Testis (tissue), 5 donors: ENCODE measurements at places on chromosomes 11 and 22.
A peak's percentile ranks its signal among the peaks of the same experiment; 100 is the strongest.

GRCh38 chr11:102187416-102188151 is 77.3 kb downstream of the YAP1 start:
- DNase-seq, result no peak

DNA sequence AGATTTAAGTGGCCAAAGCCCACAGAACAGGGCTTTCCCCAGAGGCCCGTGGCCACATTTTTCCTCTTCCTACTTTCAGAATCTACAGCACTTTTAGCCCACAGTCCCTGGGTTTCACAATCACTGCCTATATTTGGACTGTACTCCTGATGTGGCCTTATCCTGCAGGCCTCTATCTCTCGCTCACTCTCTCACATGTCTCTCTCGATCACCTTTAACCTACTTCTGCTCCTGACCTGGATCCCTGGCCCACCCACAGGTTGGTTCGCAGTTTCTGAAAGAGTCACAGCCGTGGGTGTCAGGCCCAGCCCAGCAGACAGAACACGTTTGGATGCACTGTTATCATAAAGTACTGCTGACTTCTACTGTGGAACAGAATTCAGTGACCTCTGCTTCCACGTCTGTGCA is 55.5 kb downstream of the LARGE1 start:
- peak; percentile 25 for DNase-seq

DNA sequence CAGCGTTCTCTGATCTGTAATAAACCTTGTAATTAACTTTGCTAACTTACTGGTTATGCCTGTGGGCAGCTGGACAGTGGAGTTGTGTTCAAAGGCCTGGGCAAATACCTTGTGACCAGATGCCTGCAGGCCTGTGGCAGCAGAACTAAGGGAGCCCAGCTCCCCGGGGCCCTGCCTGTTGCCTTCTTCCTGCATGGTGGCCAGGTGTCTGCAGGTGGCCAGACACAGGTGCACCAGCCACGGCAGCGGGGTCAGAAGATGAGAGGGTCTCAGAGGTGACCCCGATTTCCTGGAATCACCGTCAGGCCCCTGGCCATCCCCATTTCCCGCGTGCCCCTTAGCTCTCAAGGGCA is 127.2 kb downstream of the OSBP2 start:
- no peak for DNase-seq

GRCh38 chr11:7977232-7977917 is 9.8 kb upstream of the EIF3F start:
- no peak for DNase-seq

DNA sequence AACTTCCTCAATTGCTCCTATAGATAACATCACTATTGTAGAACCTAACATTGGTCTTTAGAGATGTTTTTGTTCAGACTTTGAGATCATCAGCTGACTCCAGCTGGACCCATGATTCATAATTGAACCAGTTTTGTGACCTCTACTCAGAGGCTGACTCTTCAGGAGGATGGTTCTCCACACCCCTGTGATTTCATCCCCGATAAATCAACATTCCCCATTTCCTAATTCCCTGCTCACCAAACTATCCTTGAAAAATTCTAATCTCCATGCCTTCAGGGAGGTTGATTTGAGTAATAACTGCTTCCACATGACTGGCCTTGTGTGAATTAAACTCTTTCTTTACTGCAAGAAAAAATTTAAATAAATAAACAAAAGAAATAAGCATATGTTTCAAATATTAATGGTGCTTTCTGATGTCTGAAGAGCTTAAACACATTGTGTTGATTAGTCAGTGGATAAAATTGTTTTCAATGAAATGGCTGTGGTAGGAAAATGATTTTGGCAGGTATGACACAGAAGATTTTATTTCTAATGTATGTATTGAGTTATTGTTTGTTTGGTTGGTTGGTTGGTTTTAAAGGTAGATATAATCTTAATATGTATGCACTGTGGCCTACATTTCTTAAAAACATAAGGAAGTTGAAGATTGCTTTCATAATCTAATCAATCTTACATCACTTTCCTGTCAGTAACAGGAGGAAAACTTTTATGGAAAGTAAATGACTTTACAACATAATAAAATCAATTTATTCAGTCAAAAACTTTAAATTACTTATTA is 427.9 kb upstream of the CCDC179 start:
- no peak for DNase-seq

DNA sequence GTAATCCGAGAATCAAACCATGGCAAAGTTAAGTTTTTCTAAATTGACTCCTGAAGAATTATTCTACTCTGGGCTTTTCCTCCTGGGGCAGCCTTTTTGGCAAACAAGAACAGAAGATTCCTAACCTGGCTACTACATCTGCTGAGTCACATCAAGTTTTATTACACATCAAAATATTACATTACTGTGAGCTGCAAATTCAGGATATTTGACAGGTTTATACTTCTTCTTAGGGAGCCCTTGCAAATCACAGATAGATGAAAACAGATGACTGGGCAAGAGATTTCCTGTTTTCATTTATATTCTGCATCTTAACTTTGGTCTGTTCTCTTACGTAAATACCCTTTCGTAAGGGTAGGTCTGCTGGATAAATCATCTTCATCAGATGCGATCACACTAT is 23.6 kb downstream of the XRRA1 start:
- no peak for DNase-seq

- DNase-seq, result no peak
Observed at GRCh38 chr11:35633827-35634423, 15.7 kb downstream of the FJX1 start.

DNA sequence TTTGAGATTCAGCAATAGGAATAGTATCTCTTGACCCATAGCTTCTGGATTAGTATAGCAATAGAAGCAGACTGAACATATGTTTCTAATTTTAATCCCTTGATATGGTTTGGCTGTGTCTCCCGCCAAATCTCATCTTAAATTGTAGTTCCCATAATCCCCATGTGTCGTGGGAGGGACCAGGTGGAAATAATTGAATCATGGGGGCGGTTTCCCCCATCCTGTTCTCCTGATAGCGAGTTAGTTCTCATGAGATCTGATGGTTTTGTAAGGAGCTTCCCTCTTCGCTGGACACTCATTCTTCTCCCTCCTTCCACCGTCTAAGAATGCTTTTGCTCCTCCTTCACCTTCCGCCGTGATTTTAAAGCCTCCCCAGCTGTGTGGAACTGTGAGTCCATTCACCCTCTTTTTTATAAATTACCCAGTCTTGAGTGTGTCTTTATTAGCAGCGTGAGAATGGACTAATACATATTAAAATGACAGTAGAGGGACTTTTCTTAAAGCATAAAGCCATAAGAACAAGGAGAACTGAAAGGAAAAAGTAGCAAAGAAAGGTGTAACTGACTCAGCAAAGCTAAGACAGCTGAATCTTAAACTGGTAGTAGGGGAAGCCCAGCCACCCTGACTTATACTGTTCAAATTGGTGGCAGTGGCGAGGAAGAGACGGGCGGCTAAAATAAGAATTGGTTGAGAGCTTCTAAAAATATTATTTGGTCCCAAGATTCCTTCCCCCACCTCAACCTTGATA is 20.3 kb upstream of the SLN start:
- no peak for DNase-seq

GRCh38 chr11:64849598-64850356 is 5.3 kb upstream of the CDC42BPG start:
- no peak for DNase-seq

DNA sequence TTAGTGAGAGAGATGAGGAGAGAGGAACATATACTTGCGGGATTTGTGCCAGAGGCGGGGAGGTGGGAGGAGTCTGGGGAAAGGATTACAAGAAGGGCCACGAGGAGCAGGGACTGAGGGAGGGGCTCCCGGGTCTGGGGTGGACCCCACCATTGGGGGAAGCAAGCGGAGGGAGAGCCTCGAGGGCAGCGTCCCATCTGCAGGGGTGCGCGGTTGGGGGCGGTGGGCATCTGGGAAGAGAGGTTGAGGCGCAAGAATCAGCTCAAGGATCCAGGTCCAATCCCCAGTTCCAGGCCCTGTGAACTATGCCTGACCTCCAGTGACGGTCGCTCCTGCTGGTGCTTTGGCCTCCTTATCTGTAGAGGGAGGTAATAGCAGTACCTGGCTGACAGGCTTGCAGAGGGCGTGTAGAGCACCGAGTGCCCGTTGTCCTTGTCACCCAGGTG is 38.0 kb downstream of the ADAMTS15 start:
- DNase-seq, result no peak

- no peak for DNase-seq
Observed at GRCh38 chr11:113202431-113202830, 112.0 kb upstream of the TTC12 start.

GRCh38 chr11:93512949-93513667 is 30.1 kb downstream of the SMCO4 start:
- DNase-seq, result no peak

DNA sequence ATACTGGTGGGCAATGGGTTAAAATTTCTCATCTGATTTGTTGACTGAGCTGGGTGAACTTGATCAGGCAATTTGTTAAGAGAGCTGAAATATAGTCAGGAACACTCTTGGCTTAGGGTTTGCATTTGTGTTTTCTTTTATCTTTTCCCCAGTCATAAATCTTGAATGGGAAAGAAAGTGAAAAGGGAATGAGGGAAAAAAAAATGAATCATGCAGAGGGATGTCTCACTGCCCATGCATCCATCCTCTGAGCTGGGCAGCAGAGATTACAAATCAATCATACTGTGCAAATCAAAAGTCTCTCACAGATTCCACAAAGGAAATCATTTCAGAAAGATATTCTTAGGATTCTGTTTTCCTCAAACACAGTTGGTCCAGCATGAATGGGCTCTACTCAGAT is 174.2 kb upstream of the MPPED2 start:
- no peak for DNase-seq

DNA sequence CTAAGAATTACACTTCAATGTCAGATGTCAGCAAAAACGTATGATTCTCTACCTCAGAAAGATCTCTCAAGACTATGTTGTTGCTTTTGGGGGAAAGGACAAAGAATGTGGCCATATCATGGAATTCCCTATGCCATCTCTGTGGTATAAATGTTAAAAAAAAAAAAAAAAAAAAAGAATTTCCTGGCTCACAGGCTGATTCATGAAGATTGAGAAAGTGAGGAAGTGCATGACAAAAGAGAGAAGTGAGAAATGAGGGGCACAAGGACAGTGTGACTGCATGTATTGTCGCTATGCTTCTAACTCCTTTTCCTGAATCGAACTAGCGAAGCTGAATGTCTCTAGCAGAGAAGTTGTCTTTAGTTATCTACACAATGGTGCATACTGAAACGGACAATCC is 80.6 kb upstream of the CARD18 start:
- no peak for DNase-seq

DNA sequence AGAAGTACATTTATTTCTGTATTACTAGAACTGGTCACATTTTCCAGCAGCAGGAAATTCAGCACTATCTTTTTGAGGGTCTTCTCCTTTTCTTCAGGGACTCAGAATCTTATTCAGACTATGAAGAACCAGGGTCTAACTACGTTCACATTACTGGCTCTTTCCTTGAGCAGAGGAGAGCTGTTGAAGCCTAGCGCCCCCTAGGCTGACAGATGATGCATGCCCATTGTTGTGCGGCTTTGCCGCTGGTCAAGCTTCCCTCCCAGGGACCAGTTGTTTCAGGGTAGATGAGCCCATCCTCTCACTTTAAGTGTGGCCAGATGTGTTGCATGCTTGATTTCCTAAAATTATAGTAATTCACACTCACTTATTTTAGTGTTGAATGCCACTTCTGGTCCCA is 168.2 kb upstream of the PDGFD start:
- DNase-seq, result peak; percentile 64

- DNase-seq, result no peak
Observed at GRCh38 chr11:68044898-68045351, 6.1 kb downstream of the TCIRG1 start.

DNA sequence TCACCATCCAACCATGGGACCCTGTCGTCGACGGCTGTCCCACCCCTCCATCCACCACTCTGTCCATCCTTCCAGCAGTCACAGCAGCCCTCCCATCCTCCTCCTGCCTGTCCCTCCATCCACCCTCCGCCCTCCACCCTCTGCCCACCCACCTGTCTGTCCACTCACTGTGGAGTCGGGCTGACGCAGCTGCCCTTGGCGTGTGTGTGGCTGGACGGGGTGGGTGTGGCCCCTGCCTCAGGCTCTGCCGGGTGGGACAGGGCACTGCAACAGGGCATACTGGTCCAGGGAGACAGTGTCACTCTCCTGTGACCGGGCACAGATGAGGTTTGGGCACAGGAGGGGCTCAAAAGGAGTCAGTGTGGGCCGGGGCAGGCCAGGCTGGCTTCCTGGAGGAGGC is 1.9 kb downstream of the PKP3 start:
- no peak for DNase-seq

DNA sequence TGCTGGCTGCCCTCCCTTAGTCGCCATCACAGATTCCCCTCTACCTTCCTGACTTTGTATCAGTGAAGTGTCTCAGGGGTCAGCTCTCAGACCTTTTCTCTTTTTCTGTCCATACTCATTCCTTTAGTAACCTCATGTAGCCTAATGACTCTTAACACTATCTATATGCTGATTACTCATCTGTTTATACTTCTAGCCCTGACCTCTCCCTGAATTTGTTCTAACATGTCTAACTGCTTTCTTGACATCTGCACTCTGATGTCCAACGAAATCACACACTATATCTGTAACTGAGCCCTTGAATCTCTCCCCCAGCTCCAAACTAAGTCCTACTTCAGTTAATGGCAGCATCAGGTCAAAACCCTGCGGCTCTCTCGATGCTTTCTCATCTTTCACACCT is 135.8 kb upstream of the TIMP3 start:
- DNase-seq, result no peak

- peak; percentile 18 for DNase-seq
Observed at GRCh38 chr11:57432714-57433163, 5.8 kb upstream of the SLC43A3 start.

DNA sequence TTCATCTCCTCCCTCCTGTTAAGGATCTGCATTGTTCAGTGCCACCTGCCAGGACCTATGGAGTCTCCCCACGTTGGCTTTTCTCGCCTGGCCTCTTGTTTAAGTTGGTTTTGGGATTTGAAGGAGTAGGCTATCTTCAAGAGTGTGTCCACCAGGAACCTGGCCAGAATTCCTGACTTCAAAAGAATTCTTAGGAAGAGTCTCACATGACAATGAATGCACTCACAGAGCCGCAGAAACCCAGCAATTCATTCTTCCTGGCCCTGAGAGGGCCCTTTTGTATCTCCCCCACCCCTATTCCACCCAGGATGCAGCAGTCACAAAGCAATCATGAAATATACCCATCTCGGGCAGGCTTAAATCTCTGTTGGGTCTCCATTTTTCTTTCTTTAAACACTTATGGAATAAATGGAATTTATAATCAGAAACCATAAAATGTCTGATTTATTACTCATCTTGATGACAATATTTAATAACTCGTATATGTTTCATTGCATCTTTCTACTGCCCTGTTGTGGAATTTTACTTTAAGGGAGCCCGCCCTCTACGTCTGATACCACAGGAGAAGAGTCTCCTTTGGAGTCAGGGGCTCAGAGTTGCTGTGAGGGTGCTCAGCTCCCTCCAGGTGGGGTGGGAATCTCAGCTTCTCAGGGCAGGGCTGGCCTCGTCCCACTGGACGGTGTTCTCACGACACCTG is 507.0 kb downstream of the NTM start:
- DNase-seq, result no peak

GRCh38 chr11:11798586-11799438 is 43.0 kb upstream of the USP47 start:
- DNase-seq, result peak; percentile 86

GRCh38 chr11:80783561-80783960 is 1342.7 kb upstream of the TENM4 start:
- no peak for DNase-seq
